GM18507 (cell line): ENCODE measurements at places on chromosomes 12 and 14.

GRCh38 chr12:14545144-14546124, 22.2 kb downstream of the PLBD1 start:
- no peak for DNase-seq

GRCh38 chr12:50764286-50765094, 589 bp downstream of the ATF1 start:
- no peak for DNase-seq

DNA sequence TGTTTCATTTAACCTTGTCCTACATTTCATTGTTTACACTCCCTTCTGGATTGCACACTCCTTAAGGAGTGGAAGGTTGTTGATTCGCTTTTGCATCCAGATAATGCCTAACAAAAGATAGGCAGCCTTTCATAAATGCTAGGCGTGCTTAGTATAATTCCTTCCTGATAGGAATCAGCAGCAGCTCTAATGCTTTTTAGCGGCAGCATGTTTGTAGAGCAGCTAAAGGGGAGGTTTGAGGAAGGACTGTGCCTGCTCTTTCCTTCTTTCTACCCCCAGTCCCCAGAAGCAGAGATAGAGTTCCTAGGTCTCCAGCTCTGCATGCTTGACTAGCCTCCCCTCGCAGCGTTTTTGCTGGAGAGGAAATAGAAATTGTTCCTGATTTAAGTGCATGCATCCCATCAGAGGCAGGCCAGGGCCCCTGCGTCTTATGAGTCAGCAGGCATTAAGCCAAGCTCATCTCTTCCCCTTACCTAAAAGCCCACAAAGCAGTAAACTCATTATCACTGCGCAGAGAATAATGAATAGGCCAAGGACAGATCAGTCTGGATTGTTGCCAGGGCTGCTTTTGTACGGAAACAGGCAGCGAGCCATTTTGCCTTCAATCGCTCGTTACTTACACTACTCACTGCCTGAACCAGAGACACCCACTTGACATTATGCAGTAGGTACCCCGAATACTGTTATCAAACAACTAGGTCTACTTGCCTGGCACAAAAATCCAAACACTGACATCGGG, 14.0 kb upstream of the TBPL2 start:
- DNase-seq = no peak

DNA sequence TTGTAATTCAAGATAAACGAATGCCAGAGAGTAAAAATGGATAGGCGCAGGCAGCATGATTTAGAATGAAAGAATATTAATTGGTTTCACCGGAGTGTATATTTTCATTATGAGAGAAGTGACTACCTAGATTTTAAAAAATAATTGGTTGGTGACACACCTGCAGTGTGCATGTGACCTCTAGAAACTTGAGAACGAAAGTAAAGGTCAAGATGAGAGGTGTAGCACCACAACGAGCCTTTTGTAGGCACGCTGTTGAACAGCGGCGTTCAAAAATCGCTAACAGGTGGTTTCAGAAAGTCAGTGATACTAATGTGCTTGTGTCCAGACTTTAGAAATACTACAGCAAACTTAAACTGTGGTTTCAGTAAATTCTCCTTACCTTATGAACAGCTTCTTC, 123.8 kb downstream of the NPAS3 start:
- DNase-seq = no peak

- DNase-seq = no peak
These were observed 68.2 kb upstream of the ETV6 start for GRCh38 chr12:11581179-11581755.

- DNase-seq = no peak
These were observed 10.4 kb upstream of the SAMD4A start for GRCh38 chr14:54556535-54556934.

- DNase-seq = no peak
These were observed 14.0 kb downstream of the CRY1 start for GRCh38 chr12:107079172-107080011.

DNA sequence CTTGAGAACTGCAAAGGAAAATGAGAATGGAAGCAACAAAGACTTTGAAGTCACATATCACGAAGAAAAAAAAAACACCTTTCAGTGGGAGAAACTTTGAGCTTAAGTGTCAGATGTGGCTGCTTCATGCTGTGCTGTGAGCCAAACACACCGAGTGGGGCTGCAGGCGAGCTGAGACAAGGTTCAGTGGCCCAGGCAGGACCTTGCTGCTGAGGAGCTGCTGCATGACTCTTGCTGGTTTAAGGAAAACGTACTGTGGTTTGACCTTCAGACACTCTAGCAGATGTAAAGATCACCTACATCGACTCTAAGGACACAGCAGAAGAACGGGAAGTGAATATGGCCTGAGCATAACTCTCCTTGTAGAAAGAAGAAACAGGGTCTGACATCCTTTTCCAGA, 118.1 kb upstream of the OR4E1 start:
- DNase-seq = no peak

DNA sequence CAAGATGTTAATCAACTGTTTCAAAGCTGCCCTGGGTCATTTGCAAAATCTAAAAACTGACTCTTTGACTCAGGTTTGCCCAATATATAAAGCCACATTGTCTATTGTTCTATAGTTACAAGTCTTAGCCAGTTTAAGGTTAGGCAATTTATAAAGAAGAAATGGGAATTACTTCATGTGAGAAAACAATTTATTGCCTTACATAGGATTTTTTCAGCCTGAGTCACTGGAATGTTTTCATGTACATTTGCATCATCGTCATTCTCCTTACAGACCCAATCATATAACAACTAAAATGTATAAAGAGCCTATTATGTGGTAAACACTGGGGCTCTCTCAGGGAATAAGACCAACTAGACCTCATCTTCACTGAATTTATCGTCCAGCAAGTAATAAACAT, 100.3 kb upstream of the PLEKHG7 start:
- no peak for DNase-seq

DNA sequence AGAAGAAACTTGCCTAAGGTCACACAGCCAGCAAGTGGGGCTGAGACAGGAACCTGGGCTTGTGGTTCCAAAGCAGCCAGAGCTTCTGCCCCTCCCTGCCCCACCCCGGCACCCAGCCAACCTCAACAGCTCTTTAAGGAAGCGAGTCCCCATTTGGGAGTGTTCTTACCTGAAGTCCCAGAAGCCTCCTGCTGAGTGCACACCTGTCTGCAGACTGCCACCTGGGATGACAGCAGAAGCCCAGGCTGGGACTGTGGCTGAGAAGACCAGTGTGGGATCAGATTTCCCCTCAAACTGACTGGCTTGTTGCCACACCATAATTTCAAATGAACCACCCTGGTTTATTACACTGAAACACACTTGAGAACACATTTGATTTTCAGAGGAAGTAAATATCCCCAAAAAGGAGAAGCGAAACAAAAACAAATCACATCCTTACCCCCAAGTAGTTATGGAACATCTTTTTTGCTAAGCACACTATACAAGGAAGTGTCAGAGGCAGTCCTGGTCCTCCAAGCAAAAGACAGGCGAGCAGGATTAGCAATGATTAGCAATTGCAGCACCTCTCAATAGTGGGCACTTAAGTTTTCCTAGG, 6.3 kb upstream of the RIN3 start:
- DNase-seq = no peak

DNA sequence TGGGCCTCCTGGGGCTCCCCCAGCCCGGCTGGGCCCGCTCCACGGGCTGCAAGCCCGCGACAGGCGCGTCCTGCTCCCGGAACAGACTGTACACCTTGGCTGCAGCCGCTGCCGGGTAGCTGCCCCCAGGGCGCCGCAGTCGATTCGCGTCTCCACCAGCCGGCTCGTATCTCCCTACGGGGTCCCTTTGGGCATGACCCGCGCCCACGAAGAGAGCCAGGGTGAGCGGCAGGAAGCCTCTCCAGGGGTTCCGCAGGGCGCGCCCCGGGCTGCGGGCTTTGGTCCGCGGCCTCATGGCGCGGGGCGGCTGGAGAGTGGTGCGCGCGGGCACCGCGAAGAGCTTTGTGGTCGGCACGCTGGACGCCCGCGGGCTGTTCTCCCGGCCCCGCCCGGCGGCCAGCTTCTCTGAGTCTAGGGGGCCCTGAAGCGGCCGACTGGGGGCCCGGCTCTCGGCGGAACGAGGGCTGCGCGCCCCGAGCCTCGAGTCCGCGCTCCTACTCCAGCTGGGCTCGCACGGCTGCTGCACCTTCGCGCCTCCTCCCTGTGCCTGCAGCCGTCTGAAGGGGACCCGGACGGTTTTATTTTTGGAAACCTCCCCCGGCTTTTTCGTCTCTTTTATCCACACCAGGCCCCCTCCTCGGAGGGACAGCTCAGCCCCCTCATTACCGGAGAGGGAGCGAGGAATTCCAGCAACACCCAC, at the start of gene LTBP2:
Gene LTBP2, minus strand, starts transcription at position 588 of the 700 bp plus-strand sequence. Its CDS starts 293 bp downstream, at position 295.
- no peak for DNase-seq

GRCh38 chr14:51455041-51455835, 196.5 kb upstream of the FRMD6 start:
- no peak for DNase-seq

- no peak for DNase-seq
These were observed 186.2 kb downstream of the DICER1 start for GRCh38 chr14:94970941-94971730.

DNA sequence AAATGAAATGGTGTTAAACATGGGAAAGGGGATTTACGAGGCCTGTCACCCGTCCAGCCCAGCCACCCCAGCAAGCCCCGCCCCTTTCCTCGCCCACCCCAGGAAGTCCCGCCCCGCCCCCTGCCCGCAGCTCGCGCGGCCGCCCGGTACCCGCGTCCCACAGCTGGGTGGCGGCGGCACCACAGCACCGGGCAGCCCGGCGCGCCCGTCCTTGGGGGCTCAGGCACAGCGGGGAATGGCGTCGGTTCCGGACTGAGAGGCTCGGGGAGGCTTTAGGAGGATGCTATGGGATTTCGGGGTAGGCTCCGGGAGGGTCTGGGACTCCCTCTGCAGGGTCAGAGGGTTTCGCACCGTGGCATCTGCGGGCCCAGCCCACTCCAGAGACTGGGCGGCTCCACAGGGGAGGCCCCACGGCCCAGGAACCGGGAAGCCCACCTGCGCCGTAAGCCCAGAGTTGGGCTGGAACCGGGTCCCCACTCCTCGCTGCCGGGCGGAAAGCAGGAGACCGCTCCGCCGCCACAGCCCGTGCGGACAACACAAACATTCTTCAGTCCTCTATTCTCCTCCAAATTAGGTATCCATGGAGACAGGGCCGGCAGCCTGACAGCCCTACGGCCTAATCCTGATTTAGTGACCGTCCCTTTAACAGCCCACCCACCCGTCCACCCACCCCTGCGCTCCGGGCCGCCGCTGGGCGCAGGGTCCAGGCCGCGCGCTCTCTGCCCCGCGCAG, 1.4 kb downstream of the FIGNL2 start:
- no peak for DNase-seq

DNA sequence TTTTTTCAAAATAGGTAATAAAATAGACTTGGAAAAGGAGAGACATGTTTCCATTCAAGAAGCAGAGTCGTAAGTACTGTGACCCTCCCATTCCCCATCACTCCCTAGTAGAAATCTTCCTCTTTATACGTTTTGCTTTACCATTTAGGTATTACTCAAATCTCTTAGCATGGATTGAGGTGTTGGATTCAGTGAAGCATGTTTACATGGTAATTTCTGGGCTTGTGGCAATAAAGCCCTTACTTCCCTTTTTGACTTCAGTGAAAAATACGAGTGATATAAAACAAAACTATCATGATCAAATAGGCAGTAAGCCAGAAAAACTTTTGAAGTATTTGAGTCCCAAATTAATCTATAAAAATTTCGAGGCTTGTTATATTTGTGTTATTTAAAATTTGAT, 27.4 kb downstream of the RAB21 start:
- DNase-seq = no peak

DNA sequence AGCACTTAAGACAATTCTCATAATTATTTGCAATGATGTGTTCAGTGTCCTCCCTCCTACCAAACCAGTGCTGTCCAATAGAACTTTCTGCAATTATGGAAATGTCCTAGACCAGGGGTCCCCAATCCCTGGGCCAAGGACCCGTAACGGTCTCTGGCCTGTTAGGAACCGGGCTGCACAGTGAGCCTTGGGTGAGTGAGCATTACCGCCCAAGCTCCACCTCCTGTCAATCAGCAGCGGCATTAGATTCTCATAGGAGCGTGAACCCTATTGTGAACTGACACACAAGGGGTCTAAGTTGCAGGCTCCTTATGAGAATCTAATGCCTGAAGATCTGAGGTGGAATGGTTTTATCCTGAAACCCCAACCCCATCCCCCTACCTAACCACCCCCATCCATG, 3.9 kb downstream of the SVOP start:
- DNase-seq = no peak

DNA sequence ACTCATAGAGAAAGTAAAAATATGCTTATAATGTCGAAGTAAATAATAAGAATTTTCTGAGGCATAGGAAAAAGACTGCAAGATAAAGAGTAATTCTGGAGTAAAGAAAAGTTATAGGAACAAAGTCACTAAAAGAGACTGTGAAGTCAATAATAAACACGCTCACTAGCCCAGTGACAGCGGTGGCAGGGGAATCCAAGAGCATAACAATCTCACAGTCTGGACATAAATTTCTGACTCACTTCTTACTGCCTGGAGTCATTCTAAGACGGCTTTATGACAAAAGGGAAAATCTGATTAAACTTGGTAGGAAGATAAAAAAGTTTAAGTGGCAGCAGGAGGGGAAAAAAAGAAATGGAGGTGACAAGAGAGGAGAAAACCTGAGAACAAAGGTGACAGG, 56.4 kb upstream of the GRIP1 start:
- DNase-seq = no peak

DNA sequence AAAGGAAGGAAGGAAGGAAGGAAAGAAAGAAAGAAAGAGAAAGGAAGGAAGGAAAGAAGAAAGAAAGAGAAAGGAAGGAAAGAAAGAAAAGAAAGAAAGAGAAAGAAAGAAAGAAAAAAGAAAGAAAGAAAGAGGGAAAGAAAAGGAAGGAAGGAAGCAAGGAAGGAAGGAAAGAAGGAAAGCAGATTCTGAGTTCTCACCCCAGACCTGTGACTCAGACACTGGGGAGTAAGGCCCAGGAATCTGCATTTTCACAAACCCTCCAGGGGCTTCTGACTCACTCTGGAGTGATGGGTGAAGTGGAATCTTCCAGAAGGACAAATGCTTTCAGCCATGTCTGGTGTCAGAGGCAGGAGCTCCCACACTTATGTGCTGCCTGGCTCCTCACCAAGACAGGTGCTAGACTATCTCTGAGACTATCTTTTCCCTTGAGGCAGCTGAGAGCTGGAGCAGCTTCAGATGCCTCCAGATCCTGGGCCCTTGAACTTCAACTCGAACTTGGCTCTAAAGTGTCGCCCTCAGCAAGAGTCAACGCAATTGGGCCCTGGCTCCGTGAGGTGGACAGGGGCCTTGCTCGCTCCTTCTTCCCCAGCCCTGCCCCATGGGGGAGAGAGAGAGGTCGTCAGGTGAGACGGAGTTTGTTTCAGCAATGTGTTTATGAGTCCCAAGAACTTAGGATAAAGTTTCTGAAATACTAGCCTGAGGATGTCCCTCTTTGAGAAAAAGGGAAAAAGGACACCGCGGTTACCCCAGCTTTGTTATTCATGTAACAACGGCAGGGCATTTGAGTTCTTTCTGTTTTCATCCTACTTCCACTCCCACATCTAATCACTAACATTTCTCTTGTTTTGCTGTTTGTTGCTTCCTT, 19.8 kb upstream of the SCARB1 start:
- DNase-seq = no peak

- DNase-seq = no peak
These were observed 32.2 kb downstream of the DIP2B start for GRCh38 chr12:50536831-50537537.

GRCh38 chr14:98564006-98564405, 708.0 kb downstream of the BCL11B start:
- DNase-seq = no peak

- no peak for DNase-seq
These were observed 46.1 kb downstream of the CPM start for GRCh38 chr12:68886636-68887572.

- DNase-seq = no peak
These were observed 6.9 kb upstream of the SPRYD4 start for GRCh38 chr12:56461235-56462159.

- DNase-seq = no peak
These were observed 54.2 kb upstream of the CERS5 start for GRCh38 chr12:50221228-50222008.
